ENCODE measurements at places on chromosomes 1 and 21.

DNA sequence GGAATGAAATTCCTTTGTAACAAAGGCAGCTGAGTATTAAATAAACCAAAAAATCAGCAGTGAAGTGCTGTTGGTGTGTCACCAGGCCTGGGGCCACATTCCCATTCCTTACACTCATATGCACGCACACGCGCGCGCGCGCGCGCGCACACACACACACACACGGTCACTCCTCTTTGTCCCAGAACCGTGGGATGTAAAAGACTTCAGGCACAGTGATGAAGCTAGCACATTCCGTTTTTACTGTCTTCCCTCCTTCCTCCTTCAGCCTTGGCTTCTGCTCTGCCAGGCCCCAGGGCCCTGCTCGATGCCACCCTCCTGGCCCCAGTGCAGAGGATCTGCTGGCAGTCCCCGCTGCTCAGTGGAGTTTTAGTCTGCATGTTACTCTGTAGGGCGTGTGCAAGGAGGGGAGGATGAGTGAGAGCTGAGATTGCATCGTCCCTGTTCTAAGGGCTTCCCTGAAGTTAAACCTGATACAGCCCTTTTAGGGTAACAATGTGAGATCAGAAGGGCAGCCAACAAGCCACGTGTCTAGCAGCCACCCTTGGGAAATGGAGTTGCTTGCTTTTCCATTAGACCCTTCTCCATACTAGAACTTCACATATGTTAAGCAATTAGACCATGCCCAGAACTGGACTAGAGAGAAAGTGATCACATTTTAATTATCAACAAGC, 71.7 kb upstream of the WDR26 start:
- H3K4me1 ChIP-seq = peaks cover 8% of the 10 kb centered on the region
- no peaks in the 10 kb centered on the region for H3K27me3 ChIP-seq
- H3K36me3 ChIP-seq = no peaks in the 10 kb centered on the region
- no peak overlapping the region for H3K4me3 ChIP-seq
- H3K27ac ChIP-seq = no peak overlapping the region

DNA sequence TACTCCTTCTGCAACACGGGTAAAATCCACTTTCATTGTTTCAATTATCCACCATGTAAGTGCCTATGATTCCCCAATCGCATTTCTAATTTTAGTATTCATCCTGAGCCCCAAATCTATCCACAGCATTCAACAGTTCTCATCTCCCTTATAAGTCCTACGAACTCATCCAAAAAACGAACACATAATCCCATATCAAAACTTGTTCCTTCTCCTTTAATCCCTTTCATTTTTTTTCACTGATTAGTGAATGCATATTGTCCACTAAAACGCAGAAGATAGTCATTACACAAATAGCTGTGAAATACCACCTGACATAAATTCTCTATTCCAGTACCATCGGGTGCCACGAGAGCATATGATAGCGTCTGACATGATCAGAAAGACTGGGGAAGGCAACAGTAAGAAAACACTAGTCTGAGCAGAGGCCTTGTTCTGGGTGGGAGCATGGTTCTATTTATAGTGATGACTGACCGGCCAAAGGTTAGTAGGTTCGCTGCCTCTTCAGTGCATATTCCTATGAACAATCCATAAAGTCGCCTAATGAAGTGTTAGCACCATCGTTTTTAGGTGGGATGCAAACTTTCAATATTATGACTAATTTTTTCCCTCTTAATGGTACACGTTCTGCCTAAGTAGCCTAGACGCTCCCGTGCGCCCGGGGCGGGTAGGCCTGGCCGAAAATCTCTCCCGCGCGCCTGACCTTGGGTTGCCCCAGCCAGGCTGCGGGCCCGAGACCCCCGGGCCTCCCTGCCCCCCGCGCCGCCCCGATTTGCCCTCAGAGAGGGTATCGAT, 648 bp downstream of the ATP5PF start:
- DNase-seq = peak; percentile 2
- peak overlapping the region; percentile 98 for H3K4me3 ChIP-seq

GRCh38 chr1:35560256-35561225, 2.9 kb downstream of the NCDN start:
- no peak overlapping the region for H3K4me3 ChIP-seq
- peaks cover 43% of the 10 kb centered on the region for H3K4me1 ChIP-seq
- H3K27ac ChIP-seq = peak overlapping the region; percentile 80
- peaks cover 15% of the 10 kb centered on the region for H3K36me3 ChIP-seq
- DNase-seq = no peak
- H3K27me3 ChIP-seq = no peaks in the 10 kb centered on the region

- peaks cover 24% of the 10 kb centered on the region for H3K36me3 ChIP-seq
- H3K4me3 ChIP-seq = no peak overlapping the region
- DNase-seq = no peak
- no peaks in the 10 kb centered on the region for H3K27me3 ChIP-seq
- peaks cover 5% of the 10 kb centered on the region for H3K4me1 ChIP-seq
Observed at GRCh38 chr1:211377539-211378450, 51.2 kb downstream of the TRAF5 start.

DNA sequence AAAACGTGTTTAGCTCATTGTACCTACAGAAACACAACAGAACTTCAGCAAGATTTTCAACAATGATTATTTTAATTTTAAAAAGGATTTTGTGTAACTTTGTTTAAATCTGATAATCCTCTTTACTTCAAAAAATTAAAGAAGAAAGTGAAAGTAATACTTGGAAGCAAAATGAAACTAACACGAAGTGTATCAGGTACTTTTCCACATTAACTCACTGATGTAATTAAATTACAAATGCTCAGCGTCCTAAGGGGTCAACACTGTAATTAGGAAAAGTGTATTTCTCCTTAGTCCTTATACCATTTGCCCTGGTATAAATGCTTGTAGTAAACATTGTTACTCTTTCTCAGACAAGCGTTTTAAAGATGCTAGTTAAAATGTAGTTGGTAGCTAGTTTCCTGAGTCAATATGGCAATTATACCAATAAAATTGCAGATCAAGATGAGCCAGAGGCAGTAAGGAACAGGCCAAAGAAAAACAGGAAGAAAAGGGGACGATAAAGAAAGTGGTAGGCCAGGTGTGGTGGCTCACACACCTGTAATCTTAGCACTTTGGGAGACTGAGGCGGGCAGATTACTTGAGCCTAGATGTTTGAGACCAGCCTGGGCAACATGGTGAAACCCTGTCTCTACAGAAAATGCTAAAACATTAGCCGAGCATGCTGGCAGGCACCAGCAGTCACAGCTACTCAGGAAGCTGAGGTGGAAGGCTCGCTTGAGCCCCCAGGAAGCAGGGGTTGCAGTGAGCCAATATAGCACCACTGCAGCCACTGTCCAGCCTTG, 553.0 kb downstream of the SMYD3 start:
- no peak for DNase-seq
- peaks cover 28% of the 10 kb centered on the region for H3K4me1 ChIP-seq
- no peaks in the 10 kb centered on the region for H3K27me3 ChIP-seq
- peak overlapping the region; percentile 62 for H3K4me3 ChIP-seq

GRCh38 chr1:17365293-17365692, 6.7 kb upstream of the PADI6 start:
- no peak overlapping the region for H3K27ac ChIP-seq
- H3K36me3 ChIP-seq = no peaks in the 10 kb centered on the region
- H3K4me3 ChIP-seq = no peak overlapping the region
- DNase-seq = no peak
- H3K4me1 ChIP-seq = no peaks in the 10 kb centered on the region
- H3K27me3 ChIP-seq = peaks cover 64% of the 10 kb centered on the region

DNA sequence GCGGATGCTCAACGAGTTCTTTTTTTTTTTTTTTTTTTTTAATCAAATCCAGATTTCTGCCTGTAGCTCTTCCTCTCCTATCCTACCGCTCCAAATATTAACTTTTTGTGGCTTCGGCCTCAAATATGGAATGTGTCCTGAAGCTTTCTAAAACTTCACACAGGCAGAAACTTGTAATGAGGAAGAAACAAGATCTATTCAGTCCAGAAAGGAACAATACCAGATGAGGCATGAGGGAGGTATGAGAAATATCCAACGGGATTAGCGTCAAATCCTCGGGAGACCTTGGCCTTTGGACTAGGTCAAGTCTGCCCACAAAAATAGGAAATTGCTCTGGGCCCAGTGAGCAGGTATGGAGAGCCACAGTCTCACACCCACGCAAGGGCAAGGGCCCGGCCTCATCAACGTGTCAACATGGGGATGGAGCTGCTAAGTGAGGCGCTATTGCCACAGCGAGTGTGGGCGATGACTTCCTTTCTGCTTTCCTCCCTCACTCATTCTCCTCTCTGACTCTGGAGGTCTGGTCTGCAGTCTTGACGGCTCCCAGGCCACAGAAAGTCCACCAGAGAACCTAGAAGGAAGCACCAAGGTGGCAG, 66.6 kb downstream of the BCAR3 start:
- H3K4me1 ChIP-seq = peaks cover 16% of the 10 kb centered on the region
- H3K27me3 ChIP-seq = no peaks in the 10 kb centered on the region
- H3K4me3 ChIP-seq = peak overlapping the region; percentile 30
- H3K27ac ChIP-seq = peak overlapping the region; percentile 74
- H3K36me3 ChIP-seq = peaks cover 3% of the 10 kb centered on the region
- DNase-seq = peak; percentile 19

GRCh38 chr1:60488847-60489246, 415.3 kb upstream of the C1orf87 start:
- H3K4me3 ChIP-seq = no peak overlapping the region
- no peak overlapping the region for H3K27ac ChIP-seq
- H3K27me3 ChIP-seq = no peaks in the 10 kb centered on the region
- no peak for DNase-seq
- no peaks in the 10 kb centered on the region for H3K36me3 ChIP-seq
- no peaks in the 10 kb centered on the region for H3K4me1 ChIP-seq

DNA sequence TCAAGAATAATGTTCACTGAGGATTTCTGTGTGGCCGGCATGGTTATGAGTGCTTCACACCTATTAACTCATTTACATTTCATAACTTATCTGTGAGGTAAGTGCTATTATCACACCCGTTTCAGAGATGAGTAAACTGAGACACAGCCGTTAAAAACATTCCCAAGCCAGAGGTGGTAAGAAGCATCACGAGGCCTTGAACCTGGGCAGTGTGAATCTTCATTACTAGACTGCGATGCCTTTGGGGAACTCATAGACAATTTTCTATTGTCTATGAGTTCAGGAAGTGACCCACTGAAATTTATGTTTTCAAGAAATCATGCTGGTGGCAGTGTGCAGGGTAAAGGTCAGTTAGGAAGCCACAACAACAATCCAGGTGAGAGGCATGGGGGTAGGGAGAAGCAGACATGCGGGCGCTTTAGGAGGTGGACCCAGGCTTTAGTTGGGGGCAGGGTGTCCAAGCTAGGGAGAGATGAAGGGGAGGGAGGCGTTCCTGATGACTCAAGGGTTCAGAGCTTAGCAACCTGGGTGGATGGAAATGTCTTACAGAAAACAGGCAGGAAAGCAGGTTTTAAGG, 14.5 kb downstream of the GNG12 start:
- peaks cover 42% of the 10 kb centered on the region for H3K27me3 ChIP-seq
- H3K4me3 ChIP-seq = no peak overlapping the region
- no peaks in the 10 kb centered on the region for H3K4me1 ChIP-seq
- no peaks in the 10 kb centered on the region for H3K36me3 ChIP-seq
- no peak for DNase-seq

- peaks cover 27% of the 10 kb centered on the region for H3K4me1 ChIP-seq
- peak overlapping the region; percentile 58 for H3K27ac ChIP-seq
- H3K27me3 ChIP-seq = no peaks in the 10 kb centered on the region
- peaks cover 20% of the 10 kb centered on the region for H3K36me3 ChIP-seq
Observed at GRCh38 chr1:2389644-2390043, 1.7 kb downstream of the MORN1 start.

DNA sequence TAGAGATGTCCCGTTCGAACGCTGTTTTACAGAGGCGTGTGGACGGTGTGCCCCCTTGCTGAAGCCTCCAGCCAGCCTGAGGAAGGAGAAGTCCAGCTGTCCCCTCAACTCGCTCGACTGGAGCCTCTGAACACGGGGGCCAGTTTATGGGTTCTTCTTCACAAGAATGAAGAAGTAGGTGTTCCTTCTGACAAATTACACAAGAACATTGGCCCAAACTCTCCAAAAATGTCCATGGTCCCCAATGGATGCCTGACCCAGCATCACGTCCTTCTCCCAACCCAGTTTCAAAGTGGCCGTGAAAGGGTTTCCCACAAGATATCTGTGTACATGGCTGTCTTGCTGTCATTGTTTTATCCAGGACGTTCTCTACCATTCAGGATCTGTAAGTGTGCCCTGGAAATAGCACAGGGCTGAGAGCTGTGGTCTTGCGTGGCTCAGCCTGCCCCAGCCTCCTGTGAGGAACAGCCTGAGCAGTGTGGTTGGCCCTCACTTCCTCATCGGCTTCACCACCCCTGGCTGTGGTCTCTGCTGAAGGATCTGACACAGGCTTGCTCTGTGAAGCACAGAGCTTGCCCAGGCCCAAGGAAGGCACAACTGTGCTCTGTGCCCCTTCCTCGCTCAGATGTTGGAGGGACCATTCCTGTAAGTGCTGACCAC, 1.0 kb upstream of the S100B start:
- peak overlapping the region; percentile 79 for H3K4me3 ChIP-seq
- peaks cover 34% of the 10 kb centered on the region for H3K4me1 ChIP-seq
- no peaks in the 10 kb centered on the region for H3K36me3 ChIP-seq
- H3K27me3 ChIP-seq = no peaks in the 10 kb centered on the region
- peak overlapping the region; percentile 89 for H3K27ac ChIP-seq

DNA sequence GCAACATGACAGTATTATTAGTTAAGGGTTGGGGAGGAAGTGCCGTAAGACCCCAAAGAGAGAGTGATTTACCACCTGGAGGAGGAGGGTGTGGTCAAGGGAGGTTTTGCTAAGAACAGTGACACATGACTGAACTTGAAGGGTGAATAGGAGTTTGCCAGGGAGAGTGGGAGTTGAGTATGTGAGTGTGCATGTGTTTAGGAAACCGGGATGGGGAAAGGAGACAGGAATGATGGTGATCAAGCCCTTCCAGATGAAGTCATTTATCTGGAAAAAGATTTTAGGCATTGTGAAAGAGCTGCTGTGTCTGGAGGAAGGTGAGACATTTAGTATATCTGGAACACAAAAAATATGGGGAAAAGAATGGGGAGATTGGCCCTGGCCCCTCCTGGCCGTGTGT, 28.1 kb upstream of the IL10 start:
- H3K27me3 ChIP-seq = no peaks in the 10 kb centered on the region
- no peak overlapping the region for H3K27ac ChIP-seq
- no peak overlapping the region for H3K4me3 ChIP-seq
- no peak for DNase-seq

DNA sequence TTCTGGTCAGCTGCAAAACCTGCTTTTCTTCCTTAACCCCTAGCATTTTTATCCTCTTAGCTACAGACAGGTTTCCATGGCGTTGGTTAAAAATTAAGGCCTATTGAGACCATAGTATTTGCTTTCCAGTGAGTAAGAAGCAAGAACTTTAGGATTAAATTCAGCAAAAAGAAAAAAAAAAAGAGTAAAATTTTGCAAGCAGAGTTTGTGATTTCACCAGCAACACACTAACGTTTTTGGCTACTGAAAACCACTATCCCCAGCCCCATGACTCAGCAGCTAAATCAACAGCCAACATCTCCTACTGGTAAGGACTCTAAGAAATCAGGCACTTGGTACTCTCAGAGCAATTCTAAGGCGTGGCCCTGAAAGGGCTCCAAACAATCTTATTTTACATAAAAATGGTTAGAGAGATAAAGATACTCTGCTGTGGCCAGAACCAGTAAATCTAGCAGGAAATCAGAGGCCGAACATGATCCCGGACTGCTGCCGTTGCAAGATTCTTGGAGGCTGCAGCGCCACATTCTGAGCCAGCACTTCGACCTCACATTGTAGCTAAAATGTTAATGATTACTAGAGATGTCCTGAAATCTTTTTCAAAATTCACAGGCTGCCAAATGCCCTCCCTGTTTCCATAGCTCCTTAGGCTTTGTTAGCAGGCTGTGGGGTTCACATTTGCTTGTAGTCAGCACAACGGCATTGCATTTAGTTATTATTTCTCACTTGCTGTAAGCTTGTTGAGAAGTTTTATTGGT, 1.6 kb upstream of the ENO1 start:
- no peak for DNase-seq
- H3K4me3 ChIP-seq = peak overlapping the region; percentile 85
- H3K4me1 ChIP-seq = peaks cover 22% of the 10 kb centered on the region
- H3K36me3 ChIP-seq = peaks cover 45% of the 10 kb centered on the region
